ENCODE measurements at places on chromosomes 11 and 22.

DNA sequence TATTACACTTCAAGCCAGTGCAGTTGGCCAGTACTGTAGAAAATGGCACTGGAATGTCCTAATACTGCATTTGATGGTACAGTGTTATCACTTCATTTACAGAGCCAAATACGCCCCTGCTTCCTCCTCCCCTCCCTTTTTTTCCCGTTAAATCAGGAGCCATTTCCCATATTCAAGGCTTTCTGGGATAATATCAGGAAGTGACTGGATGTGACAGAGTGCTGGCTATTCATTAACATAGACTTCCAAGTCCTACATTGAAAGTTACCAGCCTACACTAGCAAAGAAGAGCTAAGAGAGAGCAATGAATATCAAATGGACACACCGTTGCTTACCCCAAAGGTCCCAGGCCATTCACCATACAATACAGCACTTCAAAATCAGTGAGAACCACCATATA is 32.1 kb upstream of the ABCC8 start:
- no peak for DNase-seq

GRCh38 chr11:120128392-120129119 is 9.4 kb downstream of the TRIM29 start:
- DNase-seq, result no peak

DNA sequence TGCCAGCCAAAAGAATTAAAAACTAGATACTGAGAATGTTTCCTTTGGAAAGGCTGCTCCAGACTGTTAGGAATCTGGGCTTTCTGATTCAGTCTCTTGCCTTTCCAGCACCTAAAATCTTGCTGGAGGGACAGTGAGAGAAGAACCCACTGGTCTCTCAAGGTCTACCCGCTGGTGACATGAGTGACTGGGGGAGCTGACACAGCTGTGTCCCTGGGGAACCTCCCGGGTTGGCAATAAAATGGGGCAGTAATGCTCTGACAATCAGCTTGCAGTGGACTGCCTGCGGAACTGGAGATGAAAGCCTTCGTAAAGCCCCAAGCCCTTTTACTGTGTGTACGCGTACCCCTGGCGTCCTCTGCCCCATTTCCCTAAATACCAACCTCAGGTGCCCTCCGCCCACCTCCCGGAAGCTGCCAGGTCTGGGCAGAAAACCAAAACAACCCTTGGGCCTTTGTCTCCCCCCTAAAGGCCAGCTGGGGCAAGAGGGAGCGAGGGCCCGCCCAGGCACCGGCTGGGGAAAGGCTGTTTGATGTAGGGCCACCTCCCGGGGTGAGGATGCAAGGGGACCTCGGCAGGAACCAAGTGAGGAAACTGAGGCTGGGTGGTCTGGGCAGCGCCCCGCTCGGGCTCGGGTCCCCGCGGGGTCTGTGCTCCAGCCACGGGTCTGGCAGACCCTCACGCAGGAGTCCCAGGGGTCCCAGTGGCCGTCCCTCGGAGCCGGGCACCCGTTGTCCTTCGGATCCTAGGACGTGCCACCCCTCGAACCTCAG is 741 bp downstream of the CARS1 start:
- peak; percentile 19 for DNase-seq

DNA sequence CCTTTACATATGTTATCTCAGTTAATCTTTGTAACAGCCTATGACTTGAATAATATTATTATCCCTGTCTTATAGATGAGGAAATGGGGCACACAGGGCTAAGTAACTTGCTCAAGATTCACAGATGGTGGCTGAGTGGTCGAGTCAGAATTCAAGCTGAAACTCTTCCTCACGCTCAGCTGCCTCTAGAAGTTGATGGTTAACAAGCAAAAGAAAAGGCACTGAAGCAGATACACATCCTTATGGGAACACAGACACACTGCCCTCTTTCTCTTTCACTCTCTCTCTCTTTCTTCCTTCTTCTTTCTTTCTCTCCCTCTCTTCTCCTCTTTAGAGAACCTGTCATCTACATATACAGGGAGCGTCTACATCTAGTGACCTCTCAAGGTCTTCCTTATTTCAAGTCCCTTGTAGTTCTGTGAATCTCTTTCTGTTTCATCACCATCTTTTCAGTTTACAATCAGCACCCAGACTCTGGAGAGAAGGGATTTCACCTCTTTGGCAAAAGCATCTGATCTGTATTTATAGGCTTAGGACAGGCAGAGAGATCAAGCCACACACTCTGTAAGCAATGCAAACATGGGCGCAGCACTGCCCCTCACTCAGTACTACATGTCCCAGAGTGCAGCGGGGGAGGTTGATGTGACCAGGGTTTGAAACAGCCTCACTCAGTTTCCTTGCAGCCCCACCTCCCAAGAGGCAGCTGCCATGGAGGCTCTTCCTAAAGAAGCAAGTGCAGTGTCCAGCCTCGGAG is 75.7 kb downstream of the GRAMD1B start:
- no peak for DNase-seq

DNA sequence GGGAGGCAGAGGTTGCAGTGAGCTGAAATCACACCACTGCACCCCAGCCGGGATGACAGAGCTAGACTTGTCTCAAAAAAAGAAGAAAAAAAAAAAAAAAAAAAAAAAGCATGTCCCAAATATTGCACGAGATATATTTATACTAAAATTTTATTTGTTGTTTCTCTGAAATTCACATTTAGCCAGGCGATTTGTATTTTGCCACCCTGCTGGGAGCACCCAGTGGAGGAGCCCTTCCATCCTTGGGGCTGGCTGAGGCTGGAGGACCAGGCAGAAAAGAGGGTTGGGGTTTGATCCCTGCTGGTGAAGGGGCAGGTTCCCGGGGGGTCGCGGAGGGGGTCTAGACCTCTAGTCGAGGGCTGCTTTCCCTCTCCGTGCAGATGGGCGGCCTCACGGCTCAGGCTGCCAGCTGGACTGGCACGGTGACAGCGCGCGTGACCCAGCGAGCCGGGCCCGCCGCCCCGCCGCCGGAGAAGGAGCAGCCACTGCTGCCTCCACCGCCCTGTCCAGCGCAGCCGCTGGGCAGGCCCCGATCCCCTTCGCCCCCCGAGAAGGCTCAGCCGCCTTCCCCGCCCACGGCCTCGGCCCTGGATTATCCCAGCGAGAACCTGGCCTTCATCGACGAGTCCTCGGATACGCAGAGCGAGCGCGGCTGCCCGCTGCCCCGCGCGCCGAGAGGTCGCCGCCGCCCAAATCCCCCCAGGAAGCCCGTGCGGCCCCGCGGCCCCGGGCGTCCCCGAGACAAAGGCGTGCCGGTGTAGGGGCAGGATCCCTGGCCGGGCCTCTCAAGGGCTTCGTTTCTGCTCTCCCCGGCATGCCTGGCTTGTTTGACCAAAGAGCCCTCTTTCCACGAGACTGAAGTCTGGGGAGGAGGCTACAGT is 952 bp upstream of the CATSPERZ start:
- DNase-seq, result no peak

- DNase-seq, result no peak
Measured at GRCh38 chr11:101618709-101619108, 34.9 kb upstream of the TRPC6 start.

- no peak for DNase-seq
Measured at GRCh38 chr11:95915051-95915450, 8.9 kb downstream of the MTMR2 start.

GRCh38 chr11:13480198-13480597 is 15.6 kb downstream of the PTH start:
- DNase-seq, result no peak

DNA sequence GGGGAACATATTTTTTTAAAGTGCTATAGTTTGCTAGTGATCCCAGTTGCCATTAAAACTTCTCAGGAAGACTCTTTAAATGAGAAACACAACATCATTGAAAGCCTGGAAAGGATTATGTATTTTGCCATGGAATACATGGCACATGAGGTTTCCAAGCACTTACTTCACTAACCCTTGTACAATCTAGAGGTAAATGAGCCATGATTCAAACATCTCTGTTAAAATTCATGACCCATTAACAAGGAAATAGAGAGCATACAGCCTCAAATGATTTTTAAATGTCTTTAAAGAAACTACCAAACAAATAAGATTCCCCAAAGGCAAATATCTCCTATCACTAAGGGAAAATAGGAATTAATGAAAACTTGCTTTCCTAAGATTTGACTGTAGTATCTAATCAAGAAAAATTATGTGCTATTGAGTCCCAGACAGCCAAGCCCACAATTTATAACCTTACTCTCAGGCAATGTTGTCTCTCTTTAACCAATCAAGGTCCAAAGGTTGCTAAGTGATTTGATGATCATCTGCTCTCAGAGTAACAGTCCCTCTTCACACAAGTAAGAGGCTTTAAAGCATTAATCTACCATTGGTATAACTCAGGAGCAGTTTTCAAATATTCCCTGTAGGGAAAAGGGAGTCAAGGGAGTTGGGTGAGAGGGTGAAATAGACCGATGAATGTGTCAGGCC is 92.0 kb upstream of the DDI1 start:
- no peak for DNase-seq

GRCh38 chr22:47042861-47043496 is 280.5 kb downstream of the TBC1D22A start:
- DNase-seq, result no peak

- no peak for DNase-seq
Measured at GRCh38 chr11:82012276-82012675, 721.4 kb downstream of the FAM181B start.

GRCh38 chr11:34514597-34514996 is 1.0 kb upstream of the ELF5 start:
- DNase-seq, result no peak

GRCh38 chr11:76639621-76640020 is 30.9 kb downstream of the LRRC32 start:
- no peak for DNase-seq

GRCh38 chr11:26997378-26997777 is 3.5 kb downstream of the FIBIN start:
- DNase-seq, result no peak

GRCh38 chr11:75516140-75516539 is 9.6 kb downstream of the GDPD5 start:
- no peak for DNase-seq

DNA sequence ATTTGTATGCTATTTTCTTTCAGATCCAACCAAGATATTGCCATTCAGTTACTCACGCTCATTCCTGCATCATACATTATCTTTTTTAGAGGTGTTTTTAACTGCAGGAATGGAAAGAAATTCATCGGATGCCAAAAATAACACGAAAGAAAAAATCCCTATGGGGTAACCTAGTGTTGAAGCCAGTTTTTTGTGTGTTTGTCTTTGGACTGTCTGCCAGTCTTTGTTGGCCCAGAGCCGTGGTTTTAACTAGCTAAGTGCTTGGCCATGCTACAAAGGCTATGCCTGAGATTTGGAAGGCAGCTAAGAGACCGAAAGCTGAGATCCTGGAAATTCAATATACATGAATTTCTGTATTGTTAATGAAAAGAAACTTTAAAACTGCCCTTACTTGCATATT is 309.8 kb upstream of the CNTN5 start:
- no peak for DNase-seq

GRCh38 chr22:47151490-47151889 is 389.0 kb downstream of the TBC1D22A start:
- DNase-seq, result no peak

DNA sequence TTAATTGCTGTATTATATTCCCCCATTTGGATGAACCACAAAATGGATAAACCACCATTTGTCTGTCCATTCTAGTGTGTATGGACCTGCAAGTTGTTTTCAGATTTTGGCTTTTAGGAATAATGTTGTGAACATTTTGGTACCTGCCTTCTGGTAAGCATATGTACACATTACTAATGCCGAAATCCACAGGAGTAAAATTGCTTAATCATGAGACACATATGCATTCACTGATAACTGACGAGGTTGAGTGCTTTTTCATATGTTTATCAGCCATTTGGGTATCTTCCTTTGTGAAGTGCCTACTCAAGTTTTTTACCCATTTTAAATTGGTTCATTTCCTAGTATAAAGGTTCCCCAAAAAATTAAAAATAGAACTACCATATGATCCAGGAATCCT is 34.2 kb downstream of the OSBP2 start:
- no peak for DNase-seq

DNA sequence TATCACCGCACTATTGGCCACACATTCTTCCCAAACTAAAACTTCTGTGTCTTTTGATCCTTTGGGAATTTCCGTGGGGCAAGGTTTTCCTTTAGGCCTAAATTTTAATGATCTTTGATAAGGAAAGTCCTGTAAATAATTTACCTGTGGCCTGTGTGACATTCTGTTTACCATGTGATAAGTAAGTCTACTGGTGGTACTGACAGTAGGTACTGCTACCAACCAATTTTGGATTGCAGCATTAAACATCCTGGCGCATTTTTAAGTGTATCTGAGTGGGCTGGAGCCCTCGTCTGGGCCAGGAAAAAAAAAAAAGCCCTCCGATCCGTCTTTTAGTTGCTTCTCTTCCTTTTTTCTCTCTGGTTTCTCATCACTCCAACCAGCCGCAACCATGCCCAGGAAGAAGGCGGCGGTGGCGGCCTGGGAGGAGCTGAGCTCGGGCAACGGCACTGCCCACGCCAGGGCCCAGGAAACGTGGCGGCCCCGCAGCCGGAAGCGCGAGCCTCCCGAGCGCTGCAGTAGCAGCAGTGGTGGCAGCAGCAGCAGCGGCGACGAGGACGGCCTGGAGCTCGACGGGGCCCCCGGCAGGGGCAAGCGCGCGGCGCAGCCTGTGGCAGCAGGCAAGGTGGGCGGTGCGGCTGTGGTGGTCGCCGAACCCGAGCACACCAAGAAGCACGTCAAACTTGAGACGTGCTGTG is 33.6 kb downstream of the ASRGL1 start:
- no peak for DNase-seq

DNA sequence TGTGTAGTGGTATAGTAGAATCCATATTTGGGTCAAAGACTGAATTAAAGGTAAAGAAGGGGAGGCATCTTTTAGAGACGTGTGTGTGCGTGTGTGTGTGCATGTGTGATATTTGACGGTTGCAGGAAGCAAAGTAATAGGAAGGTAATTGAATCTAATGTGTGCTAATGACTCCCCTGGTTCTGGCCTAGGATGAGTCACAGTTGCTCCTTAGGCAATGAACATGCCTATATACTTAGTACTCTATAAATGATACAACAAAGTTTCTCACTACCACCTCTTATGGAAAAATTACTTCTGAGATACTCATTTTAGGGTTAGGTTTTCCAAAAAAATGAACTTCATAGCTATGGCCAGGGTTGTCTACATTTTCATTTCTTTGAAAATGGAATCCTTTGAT is 409.6 kb downstream of the GUCY1A2 start:
- no peak for DNase-seq

- no peak for DNase-seq
Measured at GRCh38 chr11:17366495-17366894, 14.9 kb downstream of the NCR3LG1 start.

- no peak for DNase-seq
Measured at GRCh38 chr11:2463766-2464277, 19.0 kb downstream of the KCNQ1 start.

- DNase-seq, result no peak
Measured at GRCh38 chr11:18225913-18226312, 10.7 kb downstream of the SAA4 start.

- DNase-seq, result no peak
Measured at GRCh38 chr11:93256623-93257022, 58.8 kb upstream of the SLC36A4 start.
